ENCODE measurements at places on chromosomes 12 and 14.

- DNase-seq: no peak
Observed at GRCh38 chr14:102690509-102691286, 86.6 kb upstream of the TRAF3 start.

- no peak for DNase-seq
Observed at GRCh38 chr14:102645746-102646440, 53.4 kb downstream of the RCOR1 start.

GRCh38 chr14:62029569-62029924, 267.3 kb downstream of the SNAPC1 start:
- no peak for DNase-seq

GRCh38 chr12:75374971-75375370, 15.9 kb upstream of the GLIPR1L2 start:
- DNase-seq: no peak

- DNase-seq: no peak
Observed at GRCh38 chr14:98167705-98168104, 1104.3 kb downstream of the BCL11B start.

DNA sequence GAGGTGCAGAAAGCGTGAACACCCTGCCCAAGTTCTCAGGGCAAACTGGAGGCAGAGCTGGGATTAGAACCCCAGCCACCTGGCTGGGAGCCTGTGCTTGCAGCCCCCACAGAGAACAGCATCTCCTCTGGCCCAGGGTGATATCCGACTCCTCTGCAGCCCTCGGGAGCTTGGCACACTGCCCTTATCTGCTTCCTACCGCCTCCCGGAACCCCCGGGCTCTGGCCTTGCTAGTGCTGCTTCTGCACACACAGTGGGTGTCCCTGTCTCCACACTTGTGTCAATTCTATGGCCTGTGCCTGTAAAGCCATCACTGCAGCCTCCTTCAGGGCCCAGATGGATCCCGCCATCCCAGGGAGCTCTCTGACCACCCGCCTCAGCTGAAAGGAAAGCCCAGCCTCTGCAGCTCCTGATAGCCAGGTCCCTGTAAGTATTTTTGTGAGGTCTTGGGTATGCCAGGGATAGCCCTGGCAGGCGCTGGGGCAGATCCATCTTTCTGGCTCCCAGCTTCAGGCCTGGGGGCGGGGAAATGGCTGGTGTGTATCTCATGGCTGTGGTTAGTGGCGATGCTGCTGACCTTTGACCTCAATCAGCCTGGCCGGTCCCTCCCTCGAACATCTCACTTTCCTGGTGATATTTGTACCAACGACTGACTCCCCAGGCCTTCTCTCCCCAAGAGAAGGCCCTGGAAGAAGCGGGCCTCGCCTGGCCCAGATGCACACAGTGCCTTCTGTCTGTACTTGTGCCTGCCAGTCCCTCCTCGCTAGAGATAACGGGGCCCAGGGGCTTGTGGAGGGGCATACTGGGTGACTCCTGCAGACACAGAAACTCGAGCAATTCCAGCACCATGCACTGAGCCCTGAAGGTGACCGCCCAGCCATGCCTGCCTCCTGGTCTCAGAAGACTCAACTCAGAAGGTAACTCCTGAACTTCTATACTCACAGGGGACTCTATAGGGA, 183.8 kb downstream of the CALM1 start:
- no peak for DNase-seq
